ENCODE measurements at places on chromosomes 1 and 21.

DNA sequence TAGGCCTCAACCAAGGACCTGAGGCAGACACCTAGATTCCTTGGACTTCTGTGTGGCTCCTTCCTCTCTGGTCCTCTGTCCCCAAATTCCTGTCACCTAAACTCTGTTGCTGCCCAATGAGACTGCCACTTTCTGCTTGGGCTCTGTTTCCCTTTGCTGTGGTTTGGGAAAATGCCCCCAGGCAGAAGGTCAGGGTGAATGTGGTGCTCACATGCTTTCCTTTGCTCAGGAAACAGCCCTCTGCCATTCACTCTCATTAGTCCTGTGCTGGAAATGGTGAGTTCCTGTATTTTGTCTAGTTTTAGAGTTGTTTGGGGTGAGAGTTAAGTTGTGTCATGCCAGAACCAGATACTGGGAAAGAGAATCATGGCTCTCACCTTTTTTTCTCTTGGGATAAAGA is 22.7 kb upstream of the SHE start:
- no peak for DNase-seq

- DNase-seq: no peak
Measured at GRCh38 chr1:77413541-77414335, 131.9 kb downstream of the AK5 start.

- DNase-seq: no peak
Measured at GRCh38 chr1:183339556-183340167, 78.5 kb downstream of the NMNAT2 start.

GRCh38 chr1:228781161-228781808 is 46.0 kb downstream of the RHOU start:
- DNase-seq: no peak

DNA sequence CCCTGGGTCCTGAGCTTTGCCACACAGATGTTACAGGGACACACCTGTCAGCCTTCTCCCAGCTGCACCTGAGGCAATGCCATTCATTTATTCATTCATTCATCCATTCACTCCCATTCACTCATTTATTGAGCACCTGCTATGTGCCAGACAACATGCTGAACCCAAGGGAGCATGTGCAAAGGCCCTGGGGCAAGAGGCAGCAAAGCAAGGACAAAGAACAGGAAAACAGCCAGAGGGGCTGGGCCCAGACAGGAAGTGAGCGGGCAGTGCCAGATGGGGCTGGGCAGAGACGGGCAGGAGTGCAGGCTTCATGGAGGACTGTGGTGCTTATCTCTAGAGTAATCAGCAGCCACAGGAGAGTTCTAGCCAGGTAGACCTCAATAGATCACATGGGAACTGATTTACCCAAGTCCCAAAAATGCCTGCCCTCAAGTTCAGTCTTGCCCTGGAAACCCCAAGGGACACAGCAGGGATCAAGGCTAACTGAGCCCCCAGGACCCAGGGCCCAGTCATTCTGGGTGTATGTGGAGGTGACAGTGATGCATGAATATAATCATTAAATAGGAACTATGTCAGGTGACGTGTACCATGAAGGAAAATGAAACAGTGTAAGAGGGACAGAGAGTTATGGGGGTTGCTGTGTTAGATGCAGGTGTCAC is 530.3 kb downstream of the MATN1 start:
- no peak for DNase-seq

DNA sequence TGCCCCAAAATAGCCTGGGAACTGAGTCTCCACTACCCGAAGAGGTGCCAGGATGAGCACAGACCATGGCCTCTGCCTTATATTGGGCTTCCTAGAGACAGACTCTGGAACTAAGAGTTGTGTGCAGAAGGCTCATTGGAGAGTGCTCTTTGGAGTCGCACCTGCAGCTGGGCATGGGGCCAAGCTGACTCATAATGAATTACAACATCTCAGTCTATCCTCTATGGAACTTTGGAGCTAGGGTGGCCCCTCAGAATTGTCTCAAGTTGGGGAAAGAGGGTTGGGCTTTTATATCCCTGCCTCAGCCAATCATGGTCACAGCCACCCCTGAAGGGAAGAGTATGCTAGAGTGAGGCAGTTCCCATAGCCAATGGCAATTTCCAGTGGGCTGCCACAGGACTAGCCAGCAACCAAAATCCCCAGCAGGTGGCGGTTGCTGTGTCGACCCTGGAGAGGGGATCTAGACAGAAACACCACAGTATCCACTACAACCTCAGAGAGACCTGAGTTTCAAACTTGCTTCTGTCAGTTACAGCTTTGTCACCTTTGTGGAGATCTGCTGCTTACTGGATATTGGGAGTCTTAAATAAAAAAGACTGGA is 93.8 kb downstream of the DMRTA2 start:
- no peak for DNase-seq

GRCh38 chr21:46641656-46642055 is 6.2 kb downstream of the PRMT2 start:
- no peak for DNase-seq

DNA sequence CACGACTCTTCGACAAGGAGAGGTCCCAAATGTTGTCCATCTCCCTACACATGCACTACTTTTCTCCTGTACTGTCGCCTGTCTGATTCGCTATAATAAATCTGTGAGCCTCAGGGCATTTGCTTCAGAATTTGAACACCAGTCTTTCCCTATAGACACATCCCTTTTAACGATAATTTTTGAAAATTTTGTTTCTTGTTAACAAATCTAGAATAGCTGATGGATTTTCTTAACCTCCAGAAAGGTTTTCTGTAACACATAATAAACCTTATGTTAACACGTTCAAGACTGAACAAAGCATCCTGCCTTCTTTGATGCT is 704 bp downstream of the CAPZA1 start:
- no peak for DNase-seq

DNA sequence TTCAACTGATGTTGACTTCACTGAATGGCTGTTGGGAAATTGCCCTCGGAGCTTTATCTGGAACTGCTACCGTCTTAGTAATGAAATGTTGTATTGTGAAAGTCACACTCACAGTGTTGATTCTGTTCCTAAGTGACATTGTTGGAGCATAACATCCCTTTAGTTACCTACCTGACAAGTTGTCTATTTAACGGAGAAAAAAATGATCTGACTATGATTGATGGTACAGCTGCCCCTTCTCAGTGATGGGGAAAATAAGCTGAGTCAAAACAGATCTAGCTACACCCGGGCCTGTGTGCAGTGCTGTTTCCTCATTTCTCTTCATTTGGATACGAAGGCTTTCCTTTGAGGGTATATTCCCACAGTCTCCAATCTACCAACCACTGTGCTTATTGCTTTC is 472.3 kb upstream of the BRINP3 start:
- DNase-seq: no peak

DNA sequence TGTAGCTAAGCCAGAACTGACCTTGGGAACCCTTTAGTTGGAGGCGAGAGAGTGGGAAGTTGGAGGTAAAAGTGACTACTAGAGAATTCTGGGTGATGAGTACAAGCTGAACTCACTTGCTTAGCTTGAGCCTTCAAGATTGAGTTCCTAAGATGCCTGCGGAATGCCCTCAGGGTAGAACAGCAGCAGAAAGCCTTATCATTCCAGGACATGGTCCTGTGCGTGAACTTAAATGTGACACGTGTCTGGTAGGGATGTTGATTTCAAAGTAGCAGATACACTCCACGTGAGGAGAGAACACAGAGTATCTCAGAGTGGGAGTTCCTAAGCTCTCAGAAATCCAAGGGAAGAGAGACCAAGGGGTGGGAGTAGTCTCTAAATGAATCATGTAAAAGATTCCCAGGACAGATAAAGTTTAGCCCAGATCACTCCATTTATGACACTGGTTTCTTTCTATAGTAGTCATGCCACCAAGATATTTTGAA is 60.1 kb downstream of the KCNK1 start:
- no peak for DNase-seq

DNA sequence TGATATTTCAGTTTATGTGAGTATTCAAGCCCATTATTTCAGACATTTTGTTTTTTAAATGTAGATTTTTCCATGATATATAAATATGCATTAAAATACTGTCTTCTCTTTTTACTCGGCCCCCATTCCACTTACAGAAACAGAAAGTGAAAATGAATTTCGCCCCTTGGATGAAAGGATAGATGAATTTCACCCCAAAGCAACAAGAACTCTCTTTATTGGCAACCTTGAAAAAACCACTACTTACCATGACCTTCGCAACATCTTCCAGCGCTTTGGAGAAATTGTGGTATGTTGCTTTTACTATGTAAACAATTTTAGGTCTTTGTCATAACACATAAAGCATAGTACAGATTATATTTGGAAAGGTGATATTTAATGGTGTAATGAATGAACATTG is 59.9 kb downstream of the ZBTB17 start:
- DNase-seq: no peak

DNA sequence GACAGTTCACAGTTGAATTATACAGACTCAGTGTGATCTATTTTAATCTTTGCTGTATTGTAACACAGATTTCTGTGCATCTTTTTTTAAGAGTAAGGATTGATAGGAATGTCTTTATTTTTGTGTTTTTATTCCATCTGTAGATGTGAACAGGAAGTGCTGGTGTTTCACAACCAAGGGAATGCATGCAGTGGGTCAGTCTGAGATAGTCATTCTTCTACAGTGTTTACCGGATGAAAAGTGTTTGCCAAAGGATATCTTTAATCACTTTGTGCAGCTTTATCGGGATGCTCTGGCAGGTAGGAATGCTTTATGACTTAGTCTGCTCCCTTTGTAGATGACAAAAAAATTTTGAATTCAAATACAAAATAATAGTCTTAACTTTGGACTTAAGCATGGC is 84.5 kb downstream of the CC2D1B start:
- no peak for DNase-seq

GRCh38 chr1:30302858-30303257 is 420.5 kb downstream of the MATN1 start:
- DNase-seq: no peak

DNA sequence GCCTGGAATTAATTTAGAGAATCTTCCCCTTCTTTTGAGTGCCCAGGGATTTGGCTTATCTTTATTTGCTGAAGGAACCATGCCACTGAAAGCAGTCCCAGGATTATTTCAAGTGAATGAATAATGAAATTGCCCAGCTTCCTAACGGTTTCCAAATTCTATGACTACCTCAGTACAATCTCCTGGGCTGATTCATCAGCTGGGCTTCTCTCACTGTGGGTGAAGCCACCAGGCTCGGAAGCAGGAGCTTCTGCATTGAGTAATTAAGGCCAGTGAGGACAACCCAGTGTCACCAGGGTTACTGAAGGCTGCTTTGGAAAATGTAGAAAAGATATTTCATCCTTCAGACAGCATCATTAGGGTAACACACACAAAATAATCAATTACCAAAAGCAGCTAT is 169.8 kb downstream of the DAB1 start:
- no peak for DNase-seq

DNA sequence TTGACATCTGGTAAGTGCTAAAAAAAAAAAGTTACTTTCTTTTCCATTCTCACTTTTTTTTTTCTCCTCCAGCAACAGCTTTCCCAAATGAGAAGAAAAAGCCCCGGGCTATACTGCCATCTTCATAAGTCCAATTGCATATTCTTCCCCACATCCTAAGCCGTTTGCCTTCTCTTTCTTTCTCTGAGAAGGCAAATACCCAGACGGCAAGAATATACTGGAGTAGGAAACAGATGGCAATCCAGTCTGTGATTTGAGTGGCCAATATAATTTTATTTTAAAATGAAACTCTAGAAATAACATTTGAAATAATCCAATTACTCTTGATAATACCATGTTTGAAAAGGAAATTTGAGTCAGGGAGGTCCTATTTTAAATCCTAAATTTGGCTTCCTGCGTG is 44.6 kb upstream of the GREM2 start:
- DNase-seq: no peak

DNA sequence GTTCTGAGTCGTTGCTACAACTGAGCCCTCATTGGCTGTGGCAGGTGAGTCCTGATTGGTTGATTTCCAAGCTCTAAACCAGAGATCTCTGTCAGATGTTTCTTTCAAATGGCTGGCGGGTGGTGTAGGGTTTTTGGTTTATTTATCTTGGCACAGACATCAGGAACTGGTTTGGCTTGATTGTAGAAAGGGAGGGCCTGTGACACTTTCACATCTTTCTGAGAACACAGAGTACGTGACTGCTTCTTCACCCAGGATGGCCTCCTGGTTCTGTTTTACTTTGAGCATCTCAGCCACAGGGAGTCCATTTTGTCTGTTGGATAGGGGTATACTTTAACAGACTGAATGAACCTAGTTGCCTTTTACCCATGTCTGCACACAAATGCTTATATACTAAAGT is 89.4 kb upstream of the GPR52 start:
- no peak for DNase-seq

- no peak for DNase-seq
Measured at GRCh38 chr1:36560177-36560576, 77.5 kb upstream of the CSF3R start.

DNA sequence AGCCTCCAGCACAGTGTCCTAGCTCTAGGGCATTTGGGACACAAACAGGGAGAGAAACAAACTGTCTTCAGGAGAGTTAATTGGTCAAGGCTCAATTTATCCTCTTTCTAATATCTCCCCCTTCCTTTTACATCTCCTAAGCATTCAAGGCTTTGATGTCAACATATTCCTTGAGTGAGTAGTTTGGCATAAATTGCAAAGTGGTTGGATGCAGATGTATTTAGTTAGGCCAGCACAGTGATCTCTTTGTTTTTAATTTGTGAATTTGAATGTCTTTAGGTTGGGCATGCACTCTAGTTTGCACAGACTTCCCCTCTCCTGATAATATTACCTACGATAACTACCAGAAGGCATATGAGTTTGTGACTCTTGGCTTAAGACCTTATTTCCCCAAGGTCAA is 12.5 kb upstream of the OLFML2B start:
- DNase-seq: no peak

GRCh38 chr1:172002725-172003345 is 161.5 kb downstream of the DNM3 start:
- DNase-seq: no peak

GRCh38 chr1:97999320-97999719 is 78.5 kb upstream of the DPYD start:
- no peak for DNase-seq

DNA sequence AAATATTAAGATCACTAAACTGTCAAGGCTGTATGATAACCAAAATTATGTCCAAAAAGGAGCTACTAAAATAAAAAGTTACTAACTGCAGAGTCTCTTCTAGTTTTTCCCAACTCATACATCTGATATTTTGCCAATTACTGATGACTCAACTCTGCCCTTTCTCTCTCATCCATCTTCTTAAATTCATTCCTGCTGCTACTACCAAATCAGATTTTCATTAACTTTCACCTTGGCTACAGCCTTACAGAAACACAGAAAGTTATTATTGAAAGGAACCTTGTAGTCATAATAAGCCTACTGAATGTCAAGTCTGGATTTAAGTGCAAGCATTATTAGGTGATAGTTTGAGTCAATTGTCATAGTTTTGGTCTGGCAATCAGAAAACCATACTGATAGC is 273.1 kb downstream of the DPYD start:
- no peak for DNase-seq

DNA sequence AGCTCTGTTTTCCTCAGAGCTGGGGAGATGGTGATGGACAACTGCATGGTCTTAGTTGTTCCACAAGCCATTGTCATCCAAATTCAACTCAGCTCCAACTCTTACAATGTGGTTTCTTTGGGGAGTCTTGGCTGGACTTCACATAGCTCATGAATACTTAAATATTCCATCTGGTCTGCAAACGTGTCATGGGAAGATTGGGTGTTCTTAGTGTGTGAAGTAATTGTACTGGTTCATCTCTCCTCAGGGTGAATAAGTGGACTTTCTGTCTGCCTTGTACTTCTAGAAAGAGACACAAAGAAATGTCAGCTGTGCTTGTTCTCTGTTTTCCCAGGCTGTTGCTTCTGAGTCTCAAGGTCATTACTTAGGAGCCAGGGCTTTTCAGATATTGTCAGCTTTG is 106.6 kb downstream of the VPS13D start:
- no peak for DNase-seq

GRCh38 chr1:210655511-210655910 is 326.8 kb downstream of the HHAT start:
- no peak for DNase-seq

All from esophagus squamous epithelium (tissue), 5 donors.